ENCODE measurements at places on chromosomes 1 and 21. TPM values are rescaled to one million over a fixed set of nuclear protein-coding genes. Genes with fewer than 3 reads are reported as not detected.
A peak's percentile ranks its signal among the peaks of the same experiment; 100 is the strongest.

- H3K4me1 ChIP-seq: peaks cover 48% of the 10 kb centered on the region
- H3K36me3 ChIP-seq: no peaks in the 10 kb centered on the region
- H3K4me3 ChIP-seq: peak overlapping the region; percentile 61
- peak overlapping the region; percentile 80 for H3K27ac ChIP-seq
Measured at GRCh38 chr21:37257511-37257966, 9.6 kb downstream of the VPS26C start.

GRCh38 chr1:231317306-231318014, 20.2 kb downstream of the EXOC8 start:
- DNase-seq: no peak
- no peak overlapping the region for H3K4me3 ChIP-seq
- no peaks in the 10 kb centered on the region for H3K36me3 ChIP-seq
- no peak overlapping the region for H3K27ac ChIP-seq
- H3K27me3 ChIP-seq: no peaks in the 10 kb centered on the region

DNA sequence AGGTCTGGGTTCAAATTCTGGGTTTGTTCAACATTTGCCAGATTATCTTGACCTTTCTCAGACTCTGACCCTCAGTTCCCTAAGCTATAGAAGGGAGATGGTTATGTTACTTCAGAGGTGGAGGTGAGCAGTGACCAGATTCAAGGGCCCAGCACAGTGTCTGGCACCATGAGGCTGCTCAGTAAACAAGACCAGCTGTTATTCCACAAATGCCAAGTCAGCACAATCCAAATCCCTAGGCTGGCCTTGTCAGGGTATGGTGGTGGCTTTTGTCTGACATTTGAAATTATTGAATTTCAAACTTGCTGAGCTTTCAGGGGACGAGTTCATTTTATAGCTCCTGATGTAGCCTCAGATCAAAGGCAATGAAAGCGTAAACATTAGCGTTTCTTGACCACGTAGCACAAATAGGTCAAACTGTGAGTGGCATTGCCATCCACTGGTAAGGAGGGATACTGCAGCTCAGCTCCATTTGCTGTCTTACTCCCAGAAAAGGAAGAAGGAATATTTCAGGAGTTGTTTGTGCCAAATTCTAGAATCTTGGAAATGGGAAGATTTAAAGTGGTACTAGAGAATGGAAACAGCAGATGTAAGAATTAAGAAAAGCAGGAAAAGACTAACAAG, 94.3 kb upstream of the EDN2 start:
- H3K4me3 ChIP-seq: no peak overlapping the region
- H3K4me1 ChIP-seq: peaks cover 7% of the 10 kb centered on the region
- no peaks in the 10 kb centered on the region for H3K27me3 ChIP-seq
- H3K27ac ChIP-seq: no peak overlapping the region

DNA sequence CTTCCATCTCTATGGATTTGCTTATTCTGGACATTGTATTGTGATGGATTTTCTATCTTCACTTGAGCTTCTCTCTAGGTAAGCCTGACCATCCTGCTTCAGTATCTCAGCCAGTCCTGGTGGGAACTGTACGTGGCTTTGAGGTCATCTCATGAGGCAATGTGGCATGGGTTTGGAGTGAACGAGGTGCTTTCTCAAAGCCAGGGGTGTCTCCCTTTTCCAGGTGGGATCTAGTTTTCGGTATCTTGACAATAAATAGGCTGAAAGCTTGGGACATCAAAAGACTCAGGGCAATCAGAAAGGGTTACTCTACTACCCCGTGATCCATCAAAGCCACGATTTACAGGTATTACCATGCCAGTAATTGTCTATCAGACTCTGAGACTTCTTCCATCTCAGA, 40.8 kb downstream of the AZIN2 start:
- H3K4me1 ChIP-seq: peaks cover 7% of the 10 kb centered on the region
- no peaks in the 10 kb centered on the region for H3K27me3 ChIP-seq
- H3K36me3 ChIP-seq: no peaks in the 10 kb centered on the region
- no peak overlapping the region for H3K4me3 ChIP-seq
- no peak for DNase-seq

- no peak for DNase-seq
- no peak overlapping the region for H3K4me3 ChIP-seq
- H3K4me1 ChIP-seq: no peaks in the 10 kb centered on the region
- no peaks in the 10 kb centered on the region for H3K36me3 ChIP-seq
Measured at GRCh38 chr1:4048921-4049320, 148.8 kb upstream of the C1orf174 start.

DNA sequence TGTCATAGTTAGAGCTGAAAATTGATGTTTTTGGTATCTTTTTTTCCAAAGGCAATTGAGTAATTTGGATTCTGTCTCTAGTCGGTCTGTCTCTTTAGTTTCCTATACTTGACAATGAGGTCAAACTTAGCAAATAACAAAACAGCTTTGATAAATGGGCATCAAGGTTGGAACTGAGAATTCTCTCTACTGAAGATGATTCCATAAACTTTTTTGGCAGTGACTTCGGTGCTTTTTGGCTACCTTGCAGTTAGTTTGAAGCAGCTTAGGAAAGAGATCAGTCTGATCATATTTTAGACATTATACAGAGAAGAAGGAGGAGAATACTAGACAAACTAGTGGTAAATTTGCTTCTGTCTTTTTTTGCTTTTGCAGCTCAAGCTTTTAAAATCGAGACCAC, 559 bp downstream of the VCAM1 start:
- H3K27ac ChIP-seq: no peak overlapping the region
- no peaks in the 10 kb centered on the region for H3K27me3 ChIP-seq
- peak overlapping the region; percentile 1 for H3K4me3 ChIP-seq
- no peaks in the 10 kb centered on the region for H3K36me3 ChIP-seq

GRCh38 chr1:91784191-91784590, 101.8 kb downstream of the TGFBR3 start:
- no peak overlapping the region for H3K4me3 ChIP-seq
- H3K4me1 ChIP-seq: peaks cover 23% of the 10 kb centered on the region

GRCh38 chr1:16967962-16968361, 12.5 kb downstream of the MFAP2 start:
- H3K36me3 ChIP-seq: no peaks in the 10 kb centered on the region
- no peak overlapping the region for H3K4me3 ChIP-seq
- no peaks in the 10 kb centered on the region for H3K27me3 ChIP-seq
- H3K27ac ChIP-seq: no peak overlapping the region

- no peaks in the 10 kb centered on the region for H3K36me3 ChIP-seq
- H3K4me1 ChIP-seq: peaks cover 3% of the 10 kb centered on the region
- no peak for DNase-seq
- no peaks in the 10 kb centered on the region for H3K27me3 ChIP-seq
- H3K4me3 ChIP-seq: no peak overlapping the region
- no peak overlapping the region for H3K27ac ChIP-seq
Measured at GRCh38 chr1:223022641-223023473, 120.2 kb downstream of the TLR5 start.

GRCh38 chr1:2352341-2352896, 38.9 kb downstream of the MORN1 start:
- no peaks in the 10 kb centered on the region for H3K27me3 ChIP-seq
- H3K4me3 ChIP-seq: no peak overlapping the region
- H3K4me1 ChIP-seq: no peaks in the 10 kb centered on the region
- no peak overlapping the region for H3K27ac ChIP-seq

- no peak overlapping the region for H3K4me3 ChIP-seq
- no peaks in the 10 kb centered on the region for H3K36me3 ChIP-seq
- H3K27ac ChIP-seq: peak overlapping the region; percentile 80
- peaks cover 53% of the 10 kb centered on the region for H3K4me1 ChIP-seq
Measured at GRCh38 chr1:178345238-178345637, 151.5 kb downstream of the CLEC20A start.

- DNase-seq: no peak
- no peaks in the 10 kb centered on the region for H3K27me3 ChIP-seq
- H3K4me3 ChIP-seq: no peak overlapping the region
- peaks cover 28% of the 10 kb centered on the region for H3K36me3 ChIP-seq
- H3K4me1 ChIP-seq: no peaks in the 10 kb centered on the region
Measured at GRCh38 chr1:63408331-63408730, 40.9 kb downstream of the ALG6 start.

DNA sequence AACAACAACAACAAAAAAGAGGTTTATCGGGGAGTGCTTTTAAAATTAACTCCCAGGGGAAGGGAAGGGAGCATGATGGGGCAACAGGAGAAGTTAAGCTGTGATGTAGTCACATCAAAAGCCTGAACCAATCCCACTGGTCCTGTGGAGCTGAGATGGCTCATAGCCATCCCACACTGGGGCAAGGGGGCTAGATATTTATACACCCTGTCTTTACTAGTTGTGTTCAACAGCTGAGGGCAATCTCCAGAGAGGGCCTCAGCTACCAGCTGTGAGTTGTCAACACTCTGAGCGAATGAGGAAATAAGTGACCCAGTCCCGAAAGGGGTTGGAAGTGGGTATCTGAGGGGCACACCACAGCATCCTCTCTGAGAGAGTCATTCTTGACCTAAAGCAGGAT, 31.0 kb upstream of the CREG1 start:
- no peaks in the 10 kb centered on the region for H3K4me1 ChIP-seq
- H3K27me3 ChIP-seq: no peaks in the 10 kb centered on the region

MYOG gene
- total RNA-seq: 95.0 TPM

C4BPA gene
- not detected for total RNA-seq

ATP1A2 gene
- total RNA-seq: 524 TPM

RPS27 gene
- 1,884 TPM for total RNA-seq

CD160 gene
- not detected for total RNA-seq

SCAMP3 gene
- 60.0 TPM for total RNA-seq
